BJ (cell line): ENCODE measurements at places on chromosomes 6 and 20. TPM values are rescaled to one million over a fixed set of nuclear protein-coding genes. Genes with fewer than 3 reads are reported as not detected.

DNA sequence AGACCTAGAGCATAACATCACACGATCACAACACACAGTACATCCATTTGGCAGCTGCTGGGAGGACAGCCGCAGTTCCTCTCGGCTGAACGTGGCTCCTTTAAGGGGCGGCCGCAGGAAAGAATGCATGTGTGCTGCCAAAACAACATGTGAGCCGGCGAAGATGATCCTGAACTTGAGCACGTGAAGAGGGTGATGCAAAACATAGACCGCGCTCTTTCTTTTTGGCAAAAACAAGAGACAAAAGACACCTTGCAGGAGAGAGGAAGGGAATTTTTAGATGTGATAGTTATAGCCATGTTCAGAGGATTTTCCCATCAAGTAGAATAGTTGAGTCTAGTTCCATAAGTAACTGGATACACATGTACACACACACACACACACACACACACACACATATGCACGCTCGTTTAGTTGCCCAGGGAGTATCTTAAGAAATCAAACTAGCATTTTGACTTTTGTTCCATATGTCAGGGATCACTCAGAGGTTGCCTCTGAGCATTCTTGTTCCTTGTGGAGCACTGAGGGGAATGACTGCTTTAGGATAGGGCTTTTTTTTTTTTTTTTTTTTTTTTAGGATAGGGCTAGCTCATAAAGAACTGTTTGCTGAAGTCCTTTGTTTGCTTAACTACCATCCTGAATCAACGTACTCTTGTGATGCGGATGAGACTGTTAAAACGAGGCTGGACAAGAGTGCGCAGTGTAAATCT, 21.7 kb upstream of the RANBP9 start:
- DNase-seq = peak; percentile 75

DNA sequence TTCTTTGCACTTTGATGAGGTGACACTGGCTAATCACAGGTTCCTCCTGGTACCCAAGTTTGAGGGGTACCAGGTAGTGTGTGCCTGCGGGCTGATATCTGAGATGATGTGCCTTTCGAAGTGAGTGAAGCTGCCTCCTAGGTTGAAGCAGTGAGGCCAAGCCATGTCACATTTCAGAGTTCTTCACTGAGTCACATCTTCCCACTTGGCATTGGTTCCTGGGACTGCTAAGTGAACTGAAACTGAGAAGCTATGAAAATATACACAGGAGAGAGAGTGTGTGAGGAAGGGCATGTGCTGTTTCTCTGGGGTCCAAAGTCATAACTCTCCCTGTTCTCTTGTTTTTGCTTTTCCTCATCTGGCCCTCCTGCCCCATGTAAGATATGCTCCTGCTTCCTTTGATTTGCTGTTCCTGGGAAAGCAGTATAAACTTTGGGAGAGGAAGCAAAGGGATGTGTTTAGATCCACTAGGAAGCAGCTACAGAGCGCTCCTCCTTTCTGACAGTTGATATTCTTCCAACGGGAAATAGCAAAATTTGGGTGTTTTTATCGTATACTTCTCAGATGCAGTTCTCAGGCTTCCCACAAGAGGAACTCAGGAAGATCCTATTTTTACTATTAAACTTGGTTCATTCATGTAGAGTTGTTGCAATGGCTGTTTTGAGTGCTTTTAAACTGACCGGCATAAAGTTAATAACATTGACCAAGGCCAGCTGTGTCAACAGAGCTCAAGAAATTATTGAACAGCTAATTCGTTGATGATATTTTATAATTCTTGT, 153.7 kb downstream of the MOXD1 start:
- DNase-seq = no peak

DNA sequence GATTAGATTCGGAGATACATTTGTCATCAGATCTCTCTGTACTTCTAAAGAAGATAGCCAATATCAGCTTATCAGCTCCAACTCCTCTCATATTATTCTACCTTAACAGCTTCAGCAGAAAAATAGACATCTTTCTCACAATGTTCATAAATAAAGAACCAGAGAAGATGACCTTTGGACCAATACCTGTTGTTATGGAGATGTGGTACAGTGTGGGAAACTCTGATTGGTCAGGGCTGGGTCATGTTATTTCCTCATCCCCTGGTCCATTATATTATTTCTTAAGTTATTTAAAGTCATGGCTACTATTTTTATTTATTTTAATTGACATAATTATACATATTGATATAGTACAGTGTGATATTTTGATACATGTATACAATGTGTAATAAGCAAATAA, 35.9 kb upstream of the POLR1H start:
- DNase-seq = no peak

DNA sequence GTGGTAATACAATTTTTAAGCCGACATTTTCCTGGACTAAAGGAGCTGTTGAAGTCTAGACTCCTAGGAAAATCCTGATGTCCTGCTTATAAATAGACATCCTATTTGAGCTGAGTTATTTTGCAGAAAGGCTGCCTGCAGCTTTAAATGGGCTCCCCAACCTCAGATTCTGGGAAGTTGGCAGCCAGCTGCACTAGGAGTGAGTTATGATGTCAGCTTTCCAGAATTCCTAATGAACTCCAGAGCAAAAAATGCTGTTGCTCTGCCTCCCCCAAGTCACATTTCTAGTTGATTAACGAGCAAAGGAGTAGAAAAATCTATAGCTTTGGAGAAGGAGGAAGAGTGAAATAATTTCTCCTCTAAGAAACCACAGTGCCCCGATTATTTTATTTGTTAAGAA, 346.3 kb upstream of the SULF2 start:
- no peak for DNase-seq

- DNase-seq = no peak
Measured at GRCh38 chr20:48809673-48810072, 18.1 kb downstream of the PREX1 start.

GRCh38 chr6:144284783-144285547, at the start of gene UTRN:
UTRN (plus strand) TSS chr6:144285335; CDS start chr6:144291829, 6,494 bp downstream.
- no peak for DNase-seq

- DNase-seq = no peak
Measured at GRCh38 chr6:17224056-17224455, 57.1 kb upstream of the RBM24 start.

GRCh38 chr6:108651340-108652227, 90.9 kb downstream of the FOXO3 start:
- DNase-seq = peak; percentile 84

- no peak for DNase-seq
Measured at GRCh38 chr6:75608956-75609533, 7.4 kb downstream of the SENP6 start.

GRCh38 chr6:166045173-166045859, 122.3 kb downstream of the TBXT start:
- DNase-seq = no peak

- DNase-seq = no peak
Measured at GRCh38 chr6:43950731-43951062, 176.6 kb downstream of the MRPL14 start.

DNA sequence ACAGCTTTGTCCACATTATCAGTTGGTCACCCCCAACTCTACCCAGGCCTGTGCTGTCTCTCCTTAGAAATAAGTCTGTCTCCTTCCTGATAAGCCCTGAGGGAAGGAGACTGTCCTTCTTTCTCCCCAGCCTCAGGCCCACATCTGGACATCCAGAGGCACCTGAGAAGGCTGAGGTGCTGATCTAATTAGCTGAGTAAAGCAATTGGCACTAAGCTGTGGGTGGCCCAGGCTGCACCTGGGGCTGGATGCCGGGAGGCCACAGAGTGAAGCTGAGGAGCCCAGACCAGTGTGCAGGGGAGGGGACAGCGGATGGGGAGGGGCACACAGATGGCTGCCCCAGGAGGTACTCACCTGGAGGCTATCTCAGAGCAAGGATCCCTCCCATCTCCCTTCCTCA, 26.2 kb upstream of the BMP7 start:
- DNase-seq = no peak

DNA sequence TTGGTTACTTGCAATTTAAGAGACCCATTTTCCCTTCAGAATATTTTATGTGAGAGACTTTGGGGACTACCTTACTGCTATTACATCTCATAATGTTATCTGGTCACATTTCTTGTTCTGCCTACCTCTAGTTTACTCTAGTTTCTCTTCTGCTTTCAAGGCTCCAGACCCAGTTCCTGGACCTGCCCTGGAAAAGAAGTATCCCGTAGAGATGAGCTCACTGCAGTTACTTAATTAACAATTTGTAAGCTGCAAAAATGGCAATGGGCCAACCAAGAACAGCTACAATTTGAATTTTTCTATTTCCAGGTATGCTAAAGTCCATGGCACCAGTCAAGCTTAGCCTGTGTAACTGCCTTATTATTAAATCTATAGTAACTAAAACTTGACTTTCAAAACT, 25.0 kb downstream of the TAB2 start:
- DNase-seq = no peak

- no peak for DNase-seq
Measured at GRCh38 chr6:18389479-18389878, 2.3 kb downstream of the RNF144B start.

DNA sequence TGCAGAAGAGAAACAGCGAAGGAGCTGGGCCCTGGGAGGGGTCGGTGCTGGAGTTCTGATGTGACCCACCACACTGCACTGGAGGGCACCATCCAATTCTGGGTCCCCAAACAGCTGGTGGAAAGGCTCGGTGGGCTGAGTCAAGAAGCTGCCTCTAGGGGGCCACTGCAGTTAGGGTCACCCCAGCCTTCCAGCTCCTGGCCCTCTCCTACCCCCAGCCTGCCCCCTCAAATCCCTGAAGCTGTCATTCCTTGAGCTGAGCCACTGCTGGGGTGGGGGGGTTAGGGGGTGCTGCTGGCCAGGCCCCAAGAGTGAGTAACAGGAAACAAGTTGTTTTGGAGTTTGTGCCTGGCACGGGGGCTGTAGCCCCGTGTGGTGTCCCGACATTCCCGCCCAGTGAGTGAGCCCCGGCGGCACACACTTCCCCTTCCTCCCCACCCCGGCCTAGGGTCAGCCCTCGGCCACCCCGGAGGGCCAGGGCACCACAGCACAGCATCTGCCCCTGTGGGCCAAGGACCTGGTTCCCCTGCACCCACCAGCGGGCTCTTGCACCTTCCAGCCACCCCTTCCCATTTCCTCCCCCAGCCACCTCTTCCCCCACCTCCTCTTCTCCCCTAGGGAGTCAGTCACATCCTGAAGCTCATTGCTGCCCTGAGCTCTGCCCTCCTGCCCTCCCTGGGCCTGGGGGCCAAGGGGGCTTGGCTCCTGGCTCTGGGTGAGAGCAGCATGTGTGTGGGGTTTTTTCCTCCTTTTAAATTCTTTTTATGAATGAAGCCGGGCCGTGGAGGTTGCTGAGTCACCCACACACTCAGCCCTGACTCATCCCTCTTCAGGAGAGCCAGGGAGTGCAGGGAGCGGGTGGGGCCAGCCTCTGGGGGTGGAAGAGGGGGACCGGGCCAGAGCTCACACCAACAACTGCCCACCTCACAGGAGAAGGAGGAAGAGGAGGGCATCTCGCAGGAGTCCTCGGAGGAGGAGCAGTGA, 4.6 kb downstream of the SMIM29 start:
- peak; percentile 65 for DNase-seq

DNA sequence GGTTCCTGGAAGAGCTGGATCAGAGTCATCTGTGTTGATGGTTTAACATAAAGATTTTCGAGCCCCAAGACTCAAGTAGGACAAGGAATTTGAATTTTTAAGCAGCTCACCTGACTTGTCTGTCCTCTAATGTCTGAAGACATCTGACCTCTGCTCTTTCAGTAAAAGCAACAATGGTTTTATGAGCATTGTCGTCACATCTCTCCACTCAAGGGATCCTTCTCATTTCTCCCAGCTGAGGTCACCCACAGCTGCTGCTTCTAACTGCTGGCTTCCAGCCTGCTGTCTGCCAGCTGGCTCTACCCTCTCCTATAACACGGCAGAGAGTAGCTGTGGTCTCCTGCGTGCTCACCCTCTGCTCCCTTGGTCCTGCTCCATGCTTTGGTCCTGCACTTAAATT, 24.7 kb upstream of the HDAC2 start:
- peak; percentile 92 for DNase-seq

DNA sequence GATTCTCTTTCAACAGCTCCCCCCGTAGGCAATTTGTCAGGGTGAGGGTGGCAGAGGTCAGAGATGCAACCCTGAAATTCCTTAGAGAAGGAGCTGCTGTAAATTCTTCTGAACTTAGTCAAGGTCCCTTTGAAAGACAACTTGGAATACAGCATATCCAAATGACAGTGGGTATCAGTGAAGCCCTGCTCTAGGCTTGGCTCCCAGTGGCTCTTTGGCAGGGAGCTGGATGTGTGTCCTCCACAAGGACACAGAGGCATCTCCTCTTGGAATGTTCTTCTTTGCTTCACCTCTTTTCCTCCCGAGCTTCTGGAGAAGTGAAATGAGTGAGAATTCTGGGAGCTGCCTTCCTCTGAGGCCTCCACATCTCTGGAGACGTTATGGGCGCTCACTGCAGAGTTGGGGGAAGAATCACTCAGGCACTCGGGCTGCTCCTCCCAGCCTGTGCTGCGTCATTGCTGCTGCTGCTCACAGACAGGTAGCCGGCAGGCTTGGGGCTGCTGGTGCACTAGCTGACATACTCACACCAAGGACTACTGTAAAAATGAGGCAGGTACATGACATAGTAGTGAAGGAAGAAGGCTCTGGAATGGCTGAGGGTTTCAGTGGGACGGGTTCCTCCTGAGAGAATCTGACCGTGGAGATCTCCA, 34.1 kb downstream of the DYNLT1 start:
- no peak for DNase-seq

DNA sequence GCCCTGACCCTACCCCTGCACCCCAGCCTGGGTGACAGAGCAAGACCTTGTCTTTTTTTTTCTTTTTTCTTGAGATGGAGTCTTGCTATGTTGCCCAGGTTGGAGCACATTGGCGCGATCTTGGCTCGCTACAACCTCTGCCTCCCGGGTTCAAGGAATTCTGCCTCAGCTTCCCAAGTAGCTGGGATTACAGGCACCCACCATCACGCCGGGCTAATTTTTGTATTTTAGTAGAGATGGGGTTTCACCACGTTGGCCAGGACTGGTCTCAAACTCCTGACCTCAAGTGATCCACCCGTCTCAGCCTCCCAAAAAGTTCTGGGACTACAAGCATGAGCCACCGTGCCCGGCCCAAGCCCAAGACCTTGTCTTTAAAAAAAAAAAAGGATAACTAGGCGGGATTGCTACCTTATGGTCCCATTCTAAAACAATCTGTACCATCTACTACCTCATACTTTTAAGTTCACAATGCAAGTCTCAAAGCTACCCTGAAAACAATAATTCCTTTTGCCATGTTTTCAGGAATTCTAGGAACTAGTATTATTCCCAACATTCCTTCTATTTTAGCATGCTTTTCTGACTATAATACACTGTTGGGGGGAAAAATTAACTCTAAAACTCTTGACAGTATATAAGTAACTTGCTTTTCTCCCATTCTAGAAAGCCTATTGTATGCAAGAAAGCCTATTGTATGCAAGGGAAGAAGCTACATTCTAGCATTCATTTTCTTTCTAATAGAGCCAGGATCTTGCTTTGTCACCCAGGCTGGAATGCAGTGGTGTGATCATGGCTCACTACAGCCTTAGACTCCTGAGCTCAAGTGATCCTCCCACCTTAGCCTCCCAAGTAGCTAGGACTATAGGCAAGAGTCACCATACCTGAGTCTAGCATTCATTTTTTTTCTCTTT, 6.6 kb downstream of the TUBB start:
- DNase-seq = no peak

- DNase-seq = no peak
Measured at GRCh38 chr6:48835421-48835958, 627.6 kb downstream of the MMUT start.

The MOG gene
- polyA plus RNA-seq = not detected in 2 replicates

The LST1 gene
- polyA plus RNA-seq = 0.18 and 0.42 TPM in 2 replicates

The TMEM244 gene
- polyA plus RNA-seq = not detected in 2 replicates

The CASS4 gene
- polyA plus RNA-seq = 0.50 and 0.63 TPM in 2 replicates
